Right lung (tissue), 10 donors: ENCODE measurements at places on chromosomes 12 and 14. TPM values are rescaled to one million over a fixed set of nuclear protein-coding genes. Genes with fewer than 3 reads are reported as not detected.

AQP5 gene
- 10.9 TPM for polyA plus RNA-seq

KRT7 gene
- 14.6 TPM for polyA plus RNA-seq

PRICKLE1 gene
- 51.8 TPM for polyA plus RNA-seq

PMCH gene
- 0.27 TPM for polyA plus RNA-seq

TMED8 gene
- polyA plus RNA-seq = 18.1 TPM

GRCh38 chr12:11888029-11888428 is 182.7 kb upstream of the BCL2L14 start:
- DNase-seq = no peak

- no peak for DNase-seq
Measured at GRCh38 chr14:50059763-50060616, 56.4 kb downstream of the VCPKMT start.

- DNase-seq = no peak
Measured at GRCh38 chr12:92403210-92404175, 257.8 kb upstream of the BTG1 start.

DNA sequence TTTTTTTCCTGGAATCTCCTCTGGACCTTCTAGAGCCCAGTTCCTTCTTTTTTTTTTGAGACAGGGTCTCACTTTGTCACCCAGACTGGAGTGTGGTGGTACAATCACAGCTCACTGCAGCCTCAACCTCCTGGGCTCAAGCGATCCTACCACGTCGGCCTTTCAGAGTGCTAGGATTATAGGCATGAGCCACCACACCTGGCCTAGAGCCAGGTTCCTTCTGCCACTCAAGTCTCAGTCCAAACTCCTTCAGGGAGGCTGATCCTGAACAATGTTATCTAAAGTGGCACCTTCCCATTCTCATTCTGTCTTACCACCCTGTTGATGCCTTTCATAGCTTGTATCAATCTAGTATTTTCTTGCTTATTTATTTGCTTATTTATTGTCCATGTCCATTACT is 22.3 kb upstream of the ELK3 start:
- no peak for DNase-seq

- no peak for DNase-seq
Measured at GRCh38 chr12:10701131-10701681, 21.9 kb downstream of the YBX3 start.

GRCh38 chr12:5455045-5455444 is 23.1 kb downstream of the NTF3 start:
- DNase-seq = no peak

DNA sequence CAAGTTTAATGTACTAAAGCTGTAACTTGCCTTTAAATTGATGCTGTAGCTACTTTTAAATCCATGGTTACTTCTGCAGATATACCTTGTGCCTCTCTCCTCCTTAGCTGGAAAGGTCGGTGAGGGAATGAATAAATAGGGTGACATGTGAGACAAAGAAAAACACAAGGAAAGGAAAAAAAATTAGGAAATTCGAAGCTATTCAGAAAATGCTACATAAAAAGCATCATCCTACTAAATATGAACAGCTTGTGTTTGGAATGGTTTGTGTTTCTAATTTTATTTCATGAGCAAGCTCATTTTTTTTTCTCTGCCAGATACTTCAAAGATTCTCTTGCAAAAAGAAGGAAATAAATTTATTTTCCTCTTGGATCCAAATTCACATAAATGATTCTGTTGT is 186.3 kb upstream of the NUDT4 start:
- no peak for DNase-seq

DNA sequence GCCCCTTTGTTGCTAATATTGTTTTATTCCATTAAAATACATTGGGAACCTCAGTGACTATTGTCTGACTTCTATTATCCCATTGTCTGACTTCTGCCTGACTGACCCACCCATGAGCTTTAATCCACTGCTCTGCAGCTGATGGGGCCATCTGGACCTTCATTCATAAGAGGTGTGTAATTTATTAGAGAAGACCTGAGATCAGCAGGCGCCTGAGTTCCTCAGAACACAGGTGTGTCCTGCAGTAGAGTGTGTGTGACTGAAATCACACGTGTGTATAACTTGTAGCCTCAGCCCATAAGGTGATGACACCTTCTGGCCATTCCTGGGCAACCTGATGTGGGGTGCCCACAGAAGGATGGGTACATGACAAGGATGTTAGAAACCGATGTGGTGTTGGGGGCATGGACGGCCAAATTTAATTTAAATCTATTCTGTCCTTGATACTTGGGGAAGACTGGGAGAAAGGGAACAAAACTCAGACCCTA is 821.0 kb downstream of the TMEM121 start:
- no peak for DNase-seq

GRCh38 chr12:10052193-10052913 is 21.9 kb downstream of the CLEC9A start:
- no peak for DNase-seq

- no peak for DNase-seq
Measured at GRCh38 chr12:81224626-81225025, 146.7 kb downstream of the ACSS3 start.

DNA sequence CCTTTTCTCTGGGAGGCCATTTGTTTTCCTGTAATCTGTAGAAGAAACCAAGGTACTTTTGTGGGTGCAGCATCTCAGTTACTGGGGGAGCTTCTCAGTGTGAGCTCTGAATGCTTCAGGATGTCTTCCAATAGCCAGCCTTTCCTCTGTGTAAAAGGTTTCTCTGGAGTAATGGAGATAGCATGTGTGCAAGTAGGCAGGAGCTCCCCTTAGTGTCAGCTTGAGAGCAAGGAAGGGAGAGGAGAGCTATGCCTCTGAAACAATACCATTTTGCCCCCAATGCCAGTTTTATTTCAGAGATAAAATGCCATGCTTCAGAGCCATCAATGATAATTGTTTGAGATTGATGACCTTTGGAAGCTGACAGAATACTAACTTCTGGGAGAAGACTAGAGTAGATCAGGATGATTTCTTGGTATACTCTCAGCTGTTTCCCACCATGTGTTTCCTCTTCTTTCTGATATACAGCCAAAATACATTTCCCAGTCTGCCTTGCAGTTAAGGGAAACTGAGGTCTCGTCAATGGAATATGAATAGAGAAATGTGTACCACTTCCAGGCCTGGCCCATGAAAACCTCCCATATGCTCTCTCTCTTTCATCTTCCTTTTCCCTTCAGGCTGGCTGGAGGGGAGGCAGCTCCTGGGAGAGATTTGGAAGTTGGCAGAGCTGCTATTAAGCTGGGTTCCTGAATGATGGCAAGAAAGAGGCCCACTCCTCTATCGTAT is 125.7 kb downstream of the CRADD start:
- no peak for DNase-seq

DNA sequence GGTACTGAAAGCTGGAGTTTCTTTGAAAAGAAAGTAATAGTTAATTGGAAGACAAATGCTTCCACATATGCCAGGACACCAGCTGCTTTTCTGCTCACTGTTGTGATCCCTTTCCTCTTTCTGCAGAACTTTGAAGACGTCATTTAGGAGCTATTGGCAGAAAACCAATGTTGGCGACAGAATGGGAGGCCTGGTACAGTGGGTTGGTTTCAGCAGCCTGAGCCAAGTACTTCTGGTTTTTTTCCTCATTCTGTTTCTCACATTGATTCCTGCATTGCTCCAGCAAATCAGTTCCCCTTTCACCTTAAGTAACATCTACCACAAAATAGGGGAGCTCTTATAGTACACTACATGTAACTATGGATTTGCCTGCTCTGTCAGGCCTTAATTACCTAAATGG is 96.9 kb downstream of the FIGNL2 start:
- peak; percentile 42 for DNase-seq

DNA sequence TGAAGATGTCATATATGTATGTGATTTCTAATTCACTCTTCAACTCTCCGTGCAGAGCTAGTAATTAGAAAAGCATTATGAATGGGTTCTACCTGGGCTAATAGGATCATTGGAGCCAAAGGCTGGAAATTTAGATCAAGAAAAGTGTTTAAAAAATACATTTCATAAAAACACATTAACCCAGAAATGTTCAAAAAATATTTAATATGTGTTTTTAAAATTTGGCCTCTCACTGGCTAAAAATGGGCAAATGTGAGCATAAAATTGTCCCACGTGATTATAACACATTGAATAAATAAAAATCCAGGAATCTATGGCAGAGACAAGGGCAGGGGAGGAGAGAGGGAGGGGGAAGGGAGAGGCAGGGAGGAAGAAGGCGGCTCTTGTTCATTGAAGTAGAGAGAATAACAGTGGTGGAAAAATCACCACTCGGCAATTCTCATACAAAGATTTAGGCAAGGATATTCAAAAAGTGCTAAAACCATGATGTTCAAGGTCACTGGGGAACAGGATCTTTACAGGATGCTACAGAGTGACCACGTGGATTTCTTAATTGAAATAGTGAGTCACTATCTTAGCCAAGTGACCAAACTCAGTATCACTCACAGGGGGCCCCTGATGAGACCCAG is 38.8 kb downstream of the FBXO21 start:
- DNase-seq = no peak

- DNase-seq = no peak
Measured at GRCh38 chr14:22039938-22040780, 366.5 kb upstream of the OR4E1 start.

DNA sequence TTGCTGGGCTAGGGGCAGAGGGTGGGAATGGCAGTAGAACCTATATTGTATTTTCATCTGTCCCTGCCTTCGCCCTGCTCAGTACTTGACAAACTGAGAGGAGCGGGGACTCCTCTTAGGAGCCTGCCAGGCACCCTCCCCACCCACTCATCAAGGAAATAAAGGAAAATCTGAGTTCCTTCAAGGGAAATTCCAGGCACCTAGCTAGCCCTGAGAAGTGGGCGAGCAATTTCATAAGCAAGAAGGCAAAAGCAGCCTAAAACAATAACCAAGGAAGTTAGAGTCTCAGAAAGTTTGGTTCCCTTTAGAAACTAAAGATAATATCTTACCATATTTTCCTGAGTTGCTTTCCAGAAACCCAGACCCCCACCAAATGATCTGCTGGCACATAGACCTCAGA is 10.6 kb upstream of the PLEKHD1 start:
- DNase-seq = no peak

DNA sequence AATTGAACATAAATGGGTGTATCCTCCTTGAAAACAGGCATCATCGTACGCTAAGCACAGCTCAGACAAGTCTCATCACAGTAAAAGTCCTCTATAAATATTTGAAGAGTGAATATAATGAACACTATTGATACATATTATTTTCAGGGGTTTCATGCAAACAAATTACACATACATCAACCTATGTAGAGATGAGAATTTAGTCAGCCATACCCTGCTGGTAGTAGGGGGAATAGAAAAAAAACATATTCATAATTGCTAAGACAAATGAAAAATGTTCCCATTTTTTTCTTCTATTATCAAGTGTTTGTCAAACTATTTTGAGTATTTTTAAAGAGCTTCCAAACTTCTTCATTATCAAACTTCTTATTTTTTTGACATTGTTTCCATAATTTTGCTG is 205.6 kb upstream of the SOX5 start:
- DNase-seq = no peak

DNA sequence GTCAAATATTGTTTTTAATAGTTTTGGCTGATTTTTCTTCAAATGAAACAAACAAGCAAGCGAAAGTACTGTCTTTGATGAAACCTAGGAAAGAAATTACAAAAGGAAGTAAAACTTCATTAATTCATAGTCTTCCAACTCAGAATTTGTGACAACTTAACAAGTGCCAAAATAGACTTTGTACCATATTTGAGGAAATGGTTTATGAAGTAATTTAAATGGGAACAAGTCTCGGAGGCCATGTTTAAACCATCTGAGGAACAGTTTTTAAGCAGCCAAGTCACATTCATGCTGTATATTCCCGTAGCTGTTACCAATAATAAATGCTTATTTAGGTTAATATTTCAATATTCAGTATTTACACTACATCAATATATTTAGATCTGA is 745 bp upstream of the ARHGDIB start:
- DNase-seq = no peak

GRCh38 chr14:84074626-84075025 is 1455.3 kb upstream of the FLRT2 start:
- DNase-seq = no peak

DNA sequence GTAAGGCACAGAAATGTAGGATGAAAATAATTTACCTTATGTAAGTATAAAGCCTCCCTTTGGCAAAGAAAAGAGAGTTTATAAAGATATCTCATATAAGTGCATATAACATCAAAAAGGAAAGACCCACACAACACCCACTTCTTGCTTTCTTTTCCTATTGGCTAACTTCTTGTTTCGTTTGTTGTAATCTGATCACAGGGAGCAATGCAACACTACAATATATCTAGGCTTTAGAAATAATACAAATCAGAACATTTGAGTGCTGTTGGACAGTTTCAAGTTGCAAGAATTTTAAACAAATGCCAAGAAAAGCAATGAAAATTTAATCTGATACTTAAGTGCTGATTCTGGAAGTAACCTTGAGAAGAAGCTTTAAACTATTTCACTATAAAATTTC is 1.3 kb downstream of the FGD6 start:
- peak; percentile 42 for DNase-seq

GRCh38 chr12:51025836-51026638 is at the start of gene SLC11A2:
Gene SLC11A2 (minus strand): TSS chr12:51026384. CDS start chr12:51010728, 15,656 bp downstream.
- peak; percentile 93 for DNase-seq

- DNase-seq = no peak
Measured at GRCh38 chr12:62703011-62703380, 232.0 kb downstream of the PPM1H start.

- no peak for DNase-seq
Measured at GRCh38 chr12:112841240-112841639, 49.7 kb downstream of the RPH3A start.

GRCh38 chr12:6231359-6232268 is 31.4 kb downstream of the CD9 start:
- DNase-seq = no peak

GRCh38 chr14:68561531-68562007 is 231.3 kb downstream of the ZFP36L1 start:
- DNase-seq = no peak

DNA sequence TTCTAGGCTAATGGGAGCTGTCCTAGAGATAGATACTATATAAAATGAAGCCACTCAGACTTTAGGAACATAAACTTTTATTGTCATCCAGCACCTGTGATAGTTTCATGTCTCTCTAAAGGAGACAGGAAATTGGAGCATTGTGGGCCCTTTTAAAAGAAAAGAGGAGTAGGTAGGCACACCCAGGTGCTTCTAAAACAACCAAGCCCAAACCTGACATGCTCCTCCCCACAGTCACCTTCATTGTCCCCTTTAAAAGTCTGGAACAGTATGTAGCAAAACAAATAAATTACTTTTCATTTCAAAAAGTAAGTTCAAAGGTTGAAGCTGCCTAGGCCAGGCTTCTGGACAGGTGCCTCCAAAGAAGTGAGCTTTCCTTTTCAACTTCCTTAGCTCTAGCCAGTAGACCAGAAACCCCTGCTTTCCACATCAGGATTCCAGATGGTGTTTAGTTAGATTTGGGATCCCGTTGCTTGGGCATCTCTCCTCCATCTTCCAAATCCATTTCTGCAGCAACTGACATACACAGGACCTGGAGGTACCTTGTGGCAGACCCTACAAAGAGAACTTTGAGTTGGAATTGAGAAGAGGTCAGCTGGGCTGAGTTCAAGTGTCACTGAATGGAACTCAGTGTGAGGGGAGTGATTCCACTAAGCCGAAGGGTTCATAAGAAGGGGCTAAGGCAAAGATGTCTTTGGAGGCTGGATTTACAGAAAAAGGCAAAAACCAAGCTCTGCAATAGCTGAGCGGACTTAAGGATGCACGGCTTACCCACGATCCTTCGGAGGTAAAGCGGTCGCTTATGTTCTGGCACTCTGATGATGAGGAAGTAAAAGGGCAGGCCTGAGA is 6.9 kb downstream of the OXA1L start:
- no peak for DNase-seq

GRCh38 chr14:94129758-94130414 is 482 bp upstream of the IFI27L2 start:
- DNase-seq = peak; percentile 27

GRCh38 chr12:53204351-53204750 is 2.7 kb downstream of the ITGB7 start:
- DNase-seq = no peak
